ENCODE measurements at places on chromosomes 4 and X.

DNA sequence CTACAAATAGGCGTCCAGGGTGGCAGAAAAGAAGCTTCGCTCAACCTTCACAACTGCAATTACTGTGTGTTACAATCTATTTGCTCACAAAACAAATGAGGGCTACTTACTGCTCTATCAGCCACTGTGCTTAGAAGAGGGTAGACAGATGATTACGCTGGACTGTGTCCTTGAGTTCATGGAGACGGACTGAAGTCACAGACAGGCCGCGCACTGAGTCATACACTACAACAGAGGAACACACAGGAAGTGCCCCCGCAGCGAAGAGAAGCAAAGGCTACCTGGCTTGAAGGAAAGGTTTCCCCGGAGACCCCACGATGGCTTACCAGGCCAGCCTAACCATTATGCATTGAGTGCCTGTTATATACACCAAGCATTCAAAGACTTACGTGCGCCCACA is 25.6 kb downstream of the FAT1 start:
- no peak for DNase-seq

DNA sequence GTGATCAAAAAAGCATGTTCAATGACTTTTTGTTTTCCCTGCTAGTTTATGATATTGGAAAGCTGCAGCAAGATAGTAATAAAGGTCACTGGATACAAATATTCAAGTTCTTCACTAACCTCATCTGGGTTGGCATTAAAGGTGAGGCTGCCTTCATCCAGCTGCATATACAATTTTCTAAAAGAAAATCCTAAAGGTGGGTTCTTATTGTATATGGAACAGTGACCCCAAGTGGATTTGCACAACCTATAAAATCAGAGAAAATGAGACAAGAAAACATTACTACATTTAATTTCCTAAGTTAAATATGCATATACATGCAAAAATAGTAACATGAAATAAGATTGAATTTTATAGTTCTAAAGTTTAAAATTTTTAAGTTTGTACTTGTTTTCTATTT is 23.9 kb downstream of the FBXO8 start:
- no peak for DNase-seq

DNA sequence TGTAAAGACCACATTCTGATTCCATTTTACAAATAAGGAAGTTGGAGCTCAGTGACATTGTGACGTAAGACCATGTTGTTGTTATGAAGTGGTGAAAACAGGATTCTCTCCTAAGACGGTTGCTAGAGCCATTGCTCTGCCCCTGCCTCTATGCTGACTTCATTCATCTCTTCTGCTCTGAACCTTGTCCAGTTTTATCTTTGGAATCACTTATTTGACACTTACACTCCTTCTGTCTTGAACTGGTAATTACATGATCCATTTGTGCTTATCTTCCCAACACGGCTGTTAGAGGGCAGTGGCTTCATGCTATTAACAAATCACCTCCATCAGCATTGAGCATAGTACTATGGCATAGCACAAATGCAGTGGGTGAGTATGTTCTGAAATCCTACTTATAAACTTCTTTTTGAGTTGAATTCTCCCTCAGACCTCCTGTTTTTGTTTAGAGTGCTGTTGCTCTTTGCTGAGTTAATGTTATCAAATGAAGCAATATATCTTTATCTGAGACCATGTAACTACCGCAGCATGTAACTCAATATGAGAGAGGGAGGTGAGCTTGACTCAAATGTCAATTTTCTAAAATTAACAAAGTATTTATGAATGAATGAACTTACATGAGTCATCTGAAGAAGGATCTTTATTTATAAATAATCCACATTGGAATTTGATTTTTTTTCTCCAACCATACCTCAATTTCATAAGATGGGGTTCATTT is 177.8 kb downstream of the RASL11B start:
- no peak for DNase-seq

DNA sequence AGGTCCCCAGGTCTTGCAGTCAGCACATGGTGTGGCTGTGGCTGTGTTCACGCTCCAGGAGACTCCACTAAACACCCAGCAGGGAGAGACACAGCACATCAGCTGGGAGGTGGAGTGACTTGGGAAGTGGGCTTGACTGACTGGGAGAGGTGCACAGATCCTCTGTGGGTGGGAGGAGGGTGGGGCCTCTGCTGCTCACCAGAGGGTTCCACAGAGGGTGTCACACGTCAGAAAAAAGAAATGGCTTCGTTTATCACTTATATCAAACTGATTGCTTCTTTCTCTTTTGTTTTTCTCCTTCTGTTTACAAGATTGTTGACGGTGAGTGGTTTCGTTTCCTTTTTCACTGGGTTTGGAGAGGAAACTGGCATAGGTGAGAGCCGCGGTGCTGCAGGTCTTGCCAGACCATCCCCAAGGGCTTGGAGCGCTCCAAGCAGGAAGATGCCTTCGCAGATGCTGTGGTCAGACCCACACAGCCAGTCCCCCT is 24.8 kb upstream of the FAM193A start:
- DNase-seq = no peak

- DNase-seq = no peak
Measured at GRCh38 chr4:97404876-97405523, 738.3 kb downstream of the STPG2 start.

GRCh38 chr4:19382993-19383756 is 868.5 kb upstream of the SLIT2 start:
- no peak for DNase-seq
